Left hindlimb (tissue), 1 donor: ENCODE measurements at places on chromosomes 16 and 17.

DNA sequence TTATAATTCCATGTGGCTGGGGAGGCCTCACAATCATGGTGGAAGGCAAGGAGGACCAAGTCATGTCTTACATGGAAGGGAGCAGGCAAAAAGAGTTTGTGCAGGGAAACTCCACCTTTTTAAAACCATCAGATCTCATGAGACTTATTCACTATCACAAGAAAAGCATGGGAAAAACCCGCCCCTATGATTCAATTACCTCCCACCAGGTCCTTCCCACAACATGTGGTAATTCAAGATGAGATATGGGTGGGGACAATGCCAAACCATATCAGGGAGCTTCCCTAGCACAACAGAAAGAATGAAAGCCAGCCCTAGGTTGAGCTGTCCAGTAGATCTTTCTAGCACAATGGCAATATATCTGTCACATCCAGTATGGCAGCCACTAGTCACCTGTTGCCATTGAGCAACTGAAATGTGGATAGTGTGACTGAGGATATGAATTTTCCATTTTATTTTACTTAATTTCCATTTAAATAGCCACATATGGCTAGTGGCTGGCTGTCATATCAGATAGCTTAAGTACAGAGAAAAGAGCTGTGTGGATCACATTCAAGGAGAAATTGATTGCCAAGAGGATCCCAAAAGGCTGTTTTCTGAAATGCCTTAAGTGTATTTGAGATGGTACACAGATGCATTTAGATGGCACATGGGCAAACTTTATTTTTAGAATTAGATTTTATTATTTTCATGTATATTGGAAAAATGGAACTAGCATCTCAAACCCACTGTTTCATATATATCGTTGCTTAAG is 273.0 kb downstream of the GRIN2A start:
- no peak for DNase-seq

DNA sequence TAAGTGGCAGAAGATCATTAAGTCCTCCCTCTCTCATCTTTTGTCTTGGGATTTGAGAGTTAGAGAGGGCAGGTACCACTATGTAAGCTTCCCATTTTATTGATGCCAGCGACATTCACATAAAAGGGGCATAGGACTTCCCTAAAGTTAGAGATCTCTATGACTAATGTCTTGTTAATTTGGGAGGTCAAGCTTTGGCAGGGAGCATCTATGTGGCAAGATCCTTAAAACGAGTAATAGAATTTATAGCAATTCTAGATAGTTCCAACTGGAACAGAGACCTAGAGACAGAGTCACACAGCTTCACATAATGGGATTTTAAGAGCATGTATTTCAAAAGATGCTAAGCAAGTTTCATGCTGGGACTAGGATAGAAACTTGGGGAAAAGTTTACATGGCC is 308.0 kb downstream of the MAP2K6 start:
- no peak for DNase-seq

DNA sequence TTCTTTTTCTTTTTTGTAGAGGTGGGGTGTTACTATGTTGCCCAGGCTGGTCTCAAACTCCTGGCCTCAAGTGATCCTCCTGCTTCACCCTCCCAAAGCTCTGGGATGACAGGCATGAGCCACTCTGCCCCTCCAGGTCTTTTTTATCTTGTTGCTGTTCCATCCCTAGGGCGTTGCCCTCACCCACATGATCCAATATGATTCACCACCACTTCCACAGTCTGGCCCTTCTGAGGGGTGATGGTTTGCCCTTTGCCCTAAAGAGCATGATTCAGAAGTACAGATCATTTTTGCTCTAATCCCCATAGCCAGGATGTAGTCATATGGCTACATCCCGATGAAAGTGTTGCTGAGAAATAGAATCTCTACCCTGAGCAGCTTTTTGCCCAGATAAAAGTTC is 18.8 kb downstream of the STX4 start:
- DNase-seq: no peak

DNA sequence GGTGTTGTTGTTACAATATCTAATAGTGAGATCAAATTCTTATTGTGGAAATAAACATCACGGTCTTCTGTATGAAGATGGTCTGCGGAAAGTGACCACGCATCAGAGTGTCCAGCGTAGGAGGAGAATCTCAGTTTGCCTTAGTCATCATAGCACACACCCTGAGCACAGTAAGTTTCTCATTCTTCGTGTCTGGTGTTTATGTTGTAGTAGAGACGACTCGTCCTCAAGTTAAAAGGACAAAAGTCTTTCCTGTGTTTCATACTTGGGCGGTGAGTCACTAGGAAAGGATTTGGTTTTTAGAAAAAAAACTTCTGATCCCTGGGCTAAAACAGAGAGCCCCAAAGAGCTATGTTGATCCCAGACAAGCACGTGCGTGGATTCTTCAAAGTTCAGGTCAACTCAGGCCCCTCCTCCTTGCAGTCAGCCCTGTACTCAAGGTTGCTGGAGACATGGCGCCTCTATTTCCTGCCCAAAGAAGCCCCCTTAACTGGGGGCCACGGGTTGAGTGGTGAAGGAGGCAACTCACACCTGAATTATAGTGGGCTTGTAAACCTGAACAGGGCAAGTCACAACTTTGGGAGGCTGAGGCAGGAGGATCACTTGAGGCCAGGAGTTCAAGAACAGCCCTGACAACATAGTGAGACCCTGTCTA is 170.4 kb downstream of the ZFHX3 start:
- DNase-seq: no peak

GRCh38 chr17:50111673-50112655 is 16.8 kb downstream of the PDK2 start:
- no peak for DNase-seq

- no peak for DNase-seq
These were observed 121.7 kb downstream of the CMIP start for GRCh38 chr16:81566086-81567007.

- DNase-seq: no peak
These were observed 14.1 kb downstream of the PEMT start for GRCh38 chr17:17577373-17577772.

GRCh38 chr17:81218991-81219390 is 3.8 kb downstream of the CEP131 start:
- no peak for DNase-seq

DNA sequence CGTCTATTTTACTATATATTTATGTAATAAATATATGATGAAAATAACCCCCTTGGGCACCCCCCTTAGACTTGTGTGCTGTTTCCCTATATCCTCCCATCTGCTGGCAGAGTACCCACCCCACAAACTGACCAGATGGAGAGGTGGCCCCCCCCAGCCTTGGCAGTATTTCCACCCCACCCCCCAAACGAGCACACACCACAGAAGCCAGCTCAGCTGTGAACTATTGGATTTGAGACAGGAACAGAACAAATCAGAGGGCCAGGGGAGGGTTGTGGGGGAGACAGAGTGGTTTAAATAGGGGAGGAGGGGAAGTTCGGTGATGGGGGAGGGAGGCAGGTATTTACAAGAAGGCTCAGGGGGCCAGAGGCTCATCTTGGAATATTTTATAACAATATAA is 7.8 kb downstream of the NR1D1 start:
- DNase-seq: no peak

GRCh38 chr16:17520561-17520960 is 49.8 kb upstream of the XYLT1 start:
- DNase-seq: no peak

GRCh38 chr17:49518346-49519078 is 23.4 kb downstream of the NGFR start:
- DNase-seq: no peak

DNA sequence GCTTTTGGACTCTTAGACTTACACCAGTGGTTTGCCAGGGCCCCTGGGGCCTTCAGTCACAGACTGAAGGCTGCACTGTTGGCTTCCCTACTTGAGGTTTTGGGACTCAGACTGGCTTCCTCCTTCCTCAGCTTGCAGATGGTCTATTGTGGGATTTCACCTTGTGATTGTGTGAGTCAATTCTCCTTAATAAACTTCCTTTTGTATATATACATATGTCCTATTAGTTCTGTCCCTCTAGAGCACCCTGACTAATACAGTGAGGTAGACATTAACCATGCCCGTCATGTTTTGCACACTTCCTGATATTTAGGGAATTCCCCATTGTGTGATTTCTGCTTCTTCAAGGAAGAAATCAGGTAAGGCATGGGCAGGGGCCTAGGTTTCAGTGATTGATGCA is 147.8 kb upstream of the CA10 start:
- DNase-seq: no peak

- DNase-seq: no peak
These were observed 79.1 kb upstream of the CDH5 start for GRCh38 chr16:66287416-66287815.

- no peak for DNase-seq
These were observed 66.2 kb downstream of the TNFRSF13B start for GRCh38 chr17:16905593-16906191.

DNA sequence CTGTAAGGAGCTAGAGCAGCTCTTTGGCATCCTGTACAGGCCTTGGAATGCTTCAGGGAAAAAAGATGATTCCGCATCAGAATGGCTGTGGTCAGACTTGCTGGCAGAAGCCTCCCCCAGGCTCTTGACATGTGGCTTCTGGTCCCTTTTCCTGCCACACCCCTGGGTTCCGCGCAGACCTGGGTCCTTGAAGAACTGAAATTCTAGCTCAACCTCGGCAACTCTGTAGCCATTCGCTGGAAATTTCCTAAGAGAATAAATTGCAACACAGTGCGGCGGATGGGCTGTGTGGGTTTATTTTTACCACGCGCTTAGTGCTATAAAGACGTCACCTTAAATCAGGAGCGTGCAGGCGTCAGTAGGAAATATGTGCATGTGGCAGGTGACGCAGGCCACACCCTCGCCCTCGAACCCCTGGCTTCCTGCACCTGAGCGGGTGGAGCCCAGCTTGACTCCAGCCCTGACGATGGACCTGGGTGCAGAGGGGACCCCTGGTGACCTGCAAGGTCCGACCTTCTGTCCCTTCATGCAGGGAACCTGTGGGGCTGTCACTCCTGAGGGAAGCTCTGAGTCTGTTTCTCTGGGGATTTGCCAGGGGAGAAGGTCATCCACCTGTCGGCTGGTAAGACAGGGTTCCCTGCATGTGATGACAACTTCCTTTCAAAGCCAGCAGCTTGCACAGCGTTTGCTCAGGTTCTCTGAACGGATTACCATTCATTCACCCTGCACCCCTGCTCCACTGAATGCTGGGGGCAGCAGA is 46.3 kb downstream of the METRNL start:
- DNase-seq: peak; percentile 47

DNA sequence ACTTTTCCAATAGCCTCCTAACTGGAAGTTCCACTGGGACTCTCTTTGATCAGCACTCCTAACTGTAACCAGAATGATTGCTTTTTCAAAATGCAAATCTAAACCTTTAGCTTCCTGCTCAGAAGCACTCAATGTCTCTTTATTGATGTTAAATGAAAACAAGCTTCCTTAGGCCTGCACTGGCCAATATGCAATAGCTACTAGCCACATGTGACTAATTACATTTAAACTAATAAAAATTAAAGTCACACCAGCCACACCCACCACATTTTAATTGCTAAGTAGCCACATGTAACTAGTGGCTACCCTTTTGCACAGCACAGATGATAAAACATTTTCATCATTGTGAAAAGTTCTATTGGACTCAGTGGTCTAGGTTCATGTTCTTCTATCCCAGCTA is 31.8 kb downstream of the FAM20A start:
- DNase-seq: no peak

GRCh38 chr17:31494259-31495021 is 103.0 kb downstream of the RAB11FIP4 start:
- no peak for DNase-seq

GRCh38 chr17:19579192-19579761 is 45.6 kb downstream of the SLC47A1 start:
- DNase-seq: peak; percentile 28

DNA sequence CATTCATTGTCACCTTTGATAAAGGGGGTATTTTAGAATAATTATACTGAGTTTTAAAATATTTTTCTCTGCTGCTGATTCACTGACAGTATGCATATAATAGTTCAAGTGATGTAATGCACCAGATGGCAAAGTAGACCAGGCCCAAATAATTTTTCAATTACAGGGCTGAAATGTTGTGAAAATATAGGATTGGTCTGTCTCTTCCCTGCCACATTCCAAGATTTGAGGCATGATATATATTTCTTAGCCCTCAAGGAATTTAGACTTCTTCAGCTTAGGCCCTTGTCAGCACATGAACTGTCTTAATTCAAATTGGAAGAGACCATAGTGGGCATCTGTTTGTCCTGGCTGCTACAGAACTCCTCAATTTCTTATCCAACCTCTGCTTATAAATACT is 39.2 kb upstream of the SLC12A3 start:
- no peak for DNase-seq

- DNase-seq: peak; percentile 25
These were observed 51.2 kb upstream of the CHMP6 start for GRCh38 chr17:80940171-80941123.

DNA sequence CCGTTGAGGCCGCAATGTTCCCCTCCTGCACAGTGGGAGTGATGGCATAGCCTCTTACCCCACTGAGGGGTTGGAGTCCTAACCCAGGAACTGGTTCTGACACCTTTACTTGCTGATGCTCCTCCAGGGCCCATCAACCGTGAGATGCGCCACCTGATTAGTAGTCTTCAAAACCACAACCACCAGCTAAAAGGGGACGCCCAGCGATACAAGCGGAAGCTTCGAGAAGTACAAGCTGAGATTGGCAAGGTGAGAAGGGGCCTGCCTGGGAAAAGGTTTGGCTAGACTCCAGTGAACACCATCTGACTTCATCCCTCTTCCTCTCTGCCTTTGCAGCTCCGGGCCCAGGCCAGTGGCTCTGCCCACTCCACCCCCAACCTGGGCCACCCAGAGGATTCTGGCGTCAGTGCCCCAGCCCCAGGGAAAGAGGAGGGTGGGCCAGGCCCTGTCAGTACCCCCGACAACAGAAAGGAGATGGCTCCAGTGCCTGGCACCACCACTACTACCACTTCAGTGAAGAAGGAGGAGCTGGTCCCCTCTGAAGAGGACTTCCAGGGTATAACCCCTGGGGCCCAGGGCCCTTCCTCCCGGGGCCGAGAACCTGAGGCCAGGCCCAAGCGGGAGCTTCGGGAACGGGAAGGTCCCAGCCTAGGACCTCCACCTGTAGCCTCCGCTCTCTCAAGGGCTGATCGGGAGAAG is 5.8 kb downstream of the RNF40 start:
- no peak for DNase-seq
